ENCODE measurements at places on chromosomes 12 and 14.

DNA sequence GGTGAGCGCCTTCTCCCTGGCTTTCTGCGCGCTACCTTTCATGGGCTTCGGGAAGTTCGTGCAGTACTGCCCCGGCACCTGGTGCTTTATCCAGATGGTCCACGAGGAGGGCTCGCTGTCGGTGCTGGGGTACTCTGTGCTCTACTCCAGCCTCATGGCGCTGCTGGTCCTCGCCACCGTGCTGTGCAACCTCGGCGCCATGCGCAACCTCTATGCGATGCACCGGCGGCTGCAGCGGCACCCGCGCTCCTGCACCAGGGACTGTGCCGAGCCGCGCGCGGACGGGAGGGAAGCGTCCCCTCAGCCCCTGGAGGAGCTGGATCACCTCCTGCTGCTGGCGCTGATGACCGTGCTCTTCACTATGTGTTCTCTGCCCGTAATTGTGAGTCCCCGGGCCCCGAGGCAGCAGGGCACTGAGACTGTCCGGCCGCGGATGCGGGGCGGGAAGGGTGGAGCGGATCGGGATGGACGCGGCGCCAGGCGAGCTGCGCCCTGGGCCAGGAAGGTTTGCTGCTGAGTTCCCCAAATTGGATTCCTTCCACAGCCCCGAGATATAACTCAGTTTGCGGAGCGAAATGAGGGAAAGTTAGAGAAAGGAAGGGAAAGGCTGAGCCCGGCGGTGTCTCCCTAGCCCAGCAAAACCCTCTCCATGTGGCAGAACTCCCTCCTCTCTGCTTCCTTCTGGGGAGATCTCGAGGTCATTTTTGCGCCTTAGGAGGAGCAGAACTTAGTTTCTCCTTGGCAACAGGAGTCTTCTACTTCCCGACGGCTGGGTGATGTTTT is 972 bp downstream of the PTGDR start:
- peak; percentile 4 for DNase-seq

DNA sequence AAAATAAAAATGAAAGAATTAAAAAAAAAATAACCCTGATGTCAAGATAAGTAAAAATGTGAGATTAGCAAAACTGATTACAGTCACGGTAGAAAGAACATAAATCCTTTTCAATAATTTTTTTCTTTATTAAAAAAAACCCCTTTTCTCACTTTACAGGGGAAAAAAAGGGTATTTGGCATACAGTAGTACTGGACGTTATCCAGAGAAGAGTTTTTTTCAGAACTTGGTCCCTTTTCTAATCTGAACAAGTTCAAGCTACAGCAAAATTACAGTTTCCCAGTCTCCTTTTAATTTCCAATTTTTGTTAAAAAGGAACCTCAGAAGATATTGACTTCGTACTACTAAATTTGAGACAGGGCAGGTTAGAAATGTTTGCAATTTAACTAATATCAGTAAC is 134.7 kb upstream of the DCN start:
- no peak for DNase-seq

GRCh38 chr12:39431002-39431796 is 11.7 kb downstream of the KIF21A start:
- no peak for DNase-seq

GRCh38 chr14:71243697-71244096 is 336.4 kb downstream of the PCNX1 start:
- no peak for DNase-seq

DNA sequence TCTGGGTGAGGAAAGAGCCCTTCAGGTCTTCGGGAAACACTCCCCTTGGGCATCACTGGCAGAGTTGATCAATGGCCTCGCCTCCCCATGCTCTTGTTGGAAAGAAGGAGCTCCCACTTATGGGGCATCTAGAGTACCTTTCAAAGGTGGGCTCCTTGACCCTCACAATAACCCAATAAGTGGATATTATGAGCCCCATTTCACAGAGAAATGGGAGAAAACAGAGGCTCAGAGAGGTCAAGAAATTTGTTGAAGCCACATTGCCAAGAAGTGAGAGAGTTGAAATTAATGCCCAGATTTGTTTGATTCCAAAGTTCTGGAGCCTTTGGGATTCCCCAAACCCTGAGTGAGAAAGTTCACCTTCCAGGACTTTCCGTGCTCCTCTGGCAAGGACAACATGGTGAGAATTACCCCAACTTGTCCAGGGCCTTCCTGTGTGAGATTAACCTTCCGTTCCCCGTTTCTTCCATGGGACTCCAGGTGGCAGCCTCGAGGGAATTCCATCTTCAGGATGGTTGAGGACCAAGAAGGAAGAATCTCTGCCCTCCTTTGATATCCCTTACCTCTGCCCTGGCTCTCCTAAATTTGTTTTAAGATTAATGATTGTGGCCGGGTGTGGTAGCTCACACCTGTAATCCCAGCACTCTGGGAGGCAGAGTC is 7.5 kb upstream of the CHD4 start:
- DNase-seq = no peak

- DNase-seq = peak; percentile 58
Measured at GRCh38 chr14:103546652-103547454, 15.6 kb downstream of the BAG5 start.

DNA sequence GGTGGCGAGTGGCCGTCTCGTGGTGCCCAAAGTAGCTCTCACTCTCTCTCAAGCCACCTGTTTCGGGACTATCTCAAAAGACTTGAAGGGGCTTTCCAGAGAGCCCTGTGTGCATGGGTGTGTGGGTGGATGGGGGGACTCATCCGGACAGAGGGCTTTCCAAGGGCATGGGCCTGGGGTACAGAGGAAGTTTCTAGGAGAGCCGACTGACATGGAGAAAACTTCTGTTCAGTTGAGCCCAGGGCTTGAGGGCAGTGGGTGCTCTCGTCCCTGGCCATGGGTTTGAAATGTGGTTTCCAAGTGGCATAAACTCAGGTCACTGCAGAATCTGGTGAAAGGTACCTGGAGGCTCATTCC is 47.4 kb upstream of the MEG3 start:
- DNase-seq = no peak

- DNase-seq = no peak
Measured at GRCh38 chr12:32155041-32155440, 48.4 kb downstream of the BICD1 start.

DNA sequence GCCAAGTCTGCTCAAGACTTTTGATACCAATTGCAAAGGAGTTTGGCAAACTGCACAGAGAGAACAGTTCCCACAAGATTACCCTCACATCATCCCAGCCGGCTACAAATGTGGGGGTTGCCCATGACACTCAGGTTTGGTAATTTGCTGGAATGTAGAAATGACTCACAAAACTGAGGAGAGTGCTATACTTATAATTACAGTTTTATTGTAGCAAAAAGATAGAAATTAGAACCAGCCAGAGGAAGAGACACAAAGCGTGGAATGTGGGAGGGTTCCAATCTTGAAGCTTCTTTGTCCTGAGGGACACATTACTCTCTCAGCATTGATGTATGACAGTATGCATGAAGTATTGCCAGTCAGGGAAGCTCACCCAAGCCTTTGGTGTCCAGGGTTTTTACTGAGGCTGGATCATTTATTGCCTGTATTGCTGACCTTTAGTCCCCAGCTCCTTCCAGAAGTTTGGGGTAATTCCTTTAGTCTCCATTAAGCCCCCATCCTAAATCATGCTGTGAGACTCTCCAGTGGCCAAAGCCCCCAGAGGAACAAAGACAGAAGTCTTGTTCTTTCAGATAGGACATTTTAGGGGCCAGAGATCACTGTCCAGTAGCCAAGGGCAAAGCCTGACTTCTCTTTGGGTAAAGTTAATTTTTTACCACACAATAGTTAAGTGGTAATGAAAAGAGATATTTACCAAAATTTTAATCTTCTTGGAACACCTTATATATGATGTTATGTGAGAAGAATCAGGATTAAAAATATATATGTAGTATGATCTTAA is 9.9 kb downstream of the TBK1 start:
- no peak for DNase-seq

DNA sequence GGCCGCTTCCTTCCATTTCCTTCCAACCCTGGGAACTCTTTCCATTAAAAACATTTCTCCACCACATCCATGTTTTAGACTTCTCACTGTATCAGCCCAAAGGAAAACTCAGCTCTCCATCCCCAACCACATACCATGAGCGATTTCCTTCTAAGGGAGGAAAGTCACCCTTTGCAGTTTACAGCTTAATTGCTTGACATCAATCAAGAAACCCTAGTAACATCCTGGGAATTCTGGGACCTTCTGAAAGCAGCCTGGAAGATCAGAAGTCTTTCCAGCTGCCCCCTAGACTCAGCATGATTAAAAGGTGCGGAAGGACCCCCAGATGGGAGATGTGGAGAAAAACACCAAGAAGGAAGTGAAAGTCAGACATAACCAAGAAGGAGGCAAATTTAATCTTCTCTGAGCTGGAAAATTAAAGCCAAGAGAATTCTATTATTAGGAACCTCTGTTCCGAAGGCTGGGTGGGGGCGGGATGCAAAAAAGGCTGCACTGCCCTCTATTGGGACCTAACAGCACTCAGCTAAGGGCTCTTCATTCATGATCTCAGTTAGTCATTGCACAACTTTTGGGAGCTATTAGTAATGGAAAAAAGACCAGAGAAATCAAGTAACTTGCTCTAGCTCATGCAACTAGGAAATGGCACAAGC is 73.3 kb upstream of the PLXNC1 start:
- no peak for DNase-seq

GRCh38 chr14:67240168-67240932 is 885 bp upstream of the PALS1 start:
- DNase-seq = peak; percentile 10

GRCh38 chr12:34218193-34219045 is 196.1 kb downstream of the ALG10 start:
- DNase-seq = peak; percentile 42

DNA sequence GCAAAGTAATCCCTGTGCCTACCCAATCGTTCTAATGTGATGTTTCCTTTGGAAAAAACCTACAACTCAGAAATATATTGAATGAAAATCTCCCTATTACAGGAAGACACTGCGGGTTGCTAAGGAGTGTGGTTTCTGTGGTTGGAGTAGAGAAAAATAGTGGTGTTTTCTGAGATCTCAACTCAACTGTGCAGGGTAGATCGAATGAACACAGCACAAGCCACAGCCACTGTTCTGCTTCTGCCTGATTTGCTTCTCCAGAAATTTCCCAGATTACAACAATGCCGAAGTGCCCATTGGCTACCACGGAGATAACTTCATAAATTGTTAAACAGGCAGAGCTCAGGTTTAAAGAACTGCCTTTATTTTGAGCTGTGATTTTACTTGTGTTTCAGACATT is 480.4 kb downstream of the DIO2 start:
- no peak for DNase-seq
